Ascending aorta (tissue), 2 donors: ENCODE measurements at places on chromosomes 11 and 22. TPM values are rescaled to one million over a fixed set of nuclear protein-coding genes. Genes with fewer than 3 reads are reported as not detected.

Gene MYRF
- total RNA-seq = not detected

Gene RASSF10
- total RNA-seq = not detected

Gene DEPDC7
- not detected for total RNA-seq

Gene RAB39A
- not detected for total RNA-seq

Gene TSSK2
- total RNA-seq = not detected

Gene OR52A1
- not detected for total RNA-seq

Gene PRDX5
- 153 TPM for total RNA-seq

Gene LMNTD2
- 1.1 TPM for total RNA-seq

DNA sequence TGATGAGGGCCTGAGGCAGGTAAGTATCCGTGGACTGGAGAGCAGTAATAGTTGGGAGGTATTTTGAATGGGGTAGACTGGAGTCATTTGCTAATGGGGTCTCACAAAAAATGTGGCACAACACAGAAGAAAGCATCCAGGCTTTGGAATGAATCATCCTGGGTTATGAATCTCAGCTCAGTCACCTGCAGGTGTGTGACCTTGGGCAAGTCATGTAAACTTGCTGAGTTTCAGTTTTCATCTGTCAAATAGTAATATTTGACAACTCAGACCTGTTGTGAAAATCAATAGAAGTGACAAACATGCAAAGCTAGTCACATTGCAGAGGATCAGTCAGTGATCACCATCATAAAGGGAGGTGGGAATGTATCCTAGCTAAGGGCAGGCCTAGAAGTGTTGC, 232.0 kb upstream of the TENM4 start:
- no peak for DNase-seq

- no peak for DNase-seq
Observed at GRCh38 chr11:73386016-73386415, 9.8 kb downstream of the RELT start.

DNA sequence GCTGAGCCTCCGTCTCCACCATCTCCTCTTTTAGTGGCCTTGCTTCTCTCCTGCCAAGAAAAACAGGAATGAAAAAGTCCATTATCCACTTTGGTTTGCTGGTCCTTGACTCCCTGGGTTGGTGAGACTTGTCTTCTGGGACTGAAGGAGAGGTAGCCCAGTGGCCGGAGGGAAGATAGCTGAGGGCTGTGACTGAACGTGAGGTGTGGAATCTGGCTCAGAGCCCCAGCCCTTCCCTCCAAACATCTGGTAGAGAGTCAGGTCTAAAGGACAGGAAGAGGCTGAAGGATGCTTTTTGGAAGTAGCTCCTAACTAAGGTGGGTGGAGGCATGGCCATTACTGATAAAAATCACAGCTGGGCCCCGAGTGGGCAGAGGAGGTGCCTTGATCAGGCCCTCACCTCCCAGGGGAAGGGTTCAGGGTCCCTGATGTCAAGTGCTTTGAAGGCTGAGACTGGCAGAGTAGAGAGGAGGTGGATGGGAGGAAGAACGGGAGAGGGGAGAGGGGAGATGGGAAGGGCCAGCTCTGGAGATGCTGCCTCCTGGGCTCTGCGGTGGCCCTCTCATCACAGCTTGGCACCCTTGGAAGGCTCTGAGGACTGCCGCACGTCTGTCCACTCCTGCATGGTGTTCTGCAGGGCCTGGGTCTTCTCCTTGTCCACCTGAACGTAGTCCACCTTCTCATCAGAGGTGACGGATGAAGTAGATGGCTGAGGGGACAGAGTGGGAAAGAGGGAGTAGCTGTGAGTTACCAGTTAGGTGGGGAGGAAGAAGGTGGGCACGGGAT, 30.2 kb downstream of the USP35 start:
- DNase-seq = no peak

DNA sequence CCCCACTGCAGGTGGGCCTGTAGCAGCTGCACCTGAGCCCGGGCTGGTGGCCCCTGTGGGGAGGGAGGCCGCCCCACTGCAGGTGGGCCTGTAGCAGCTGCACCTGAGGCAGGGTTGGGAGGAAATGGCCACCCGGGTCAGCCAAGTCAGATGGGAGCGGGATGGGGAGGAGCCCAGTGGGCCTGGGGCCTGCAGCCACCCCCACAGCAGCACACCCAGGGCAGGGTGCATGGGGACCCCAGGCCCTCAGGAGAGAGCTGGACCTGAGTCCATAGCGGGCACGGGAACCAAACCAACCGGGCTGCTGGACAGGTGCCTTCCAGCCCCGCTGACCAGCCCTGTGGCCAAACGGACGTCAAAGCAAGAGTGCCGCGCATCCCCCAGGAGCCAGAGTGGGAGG, 61.7 kb downstream of the BRD1 start:
- no peak for DNase-seq

- DNase-seq = no peak
Observed at GRCh38 chr22:49075150-49075549, 752.5 kb downstream of the BRD1 start.

GRCh38 chr11:614623-615503, 887 bp downstream of the IRF7 start:
- no peak for DNase-seq

GRCh38 chr11:66133216-66133775, 63.2 kb downstream of the PACS1 start:
- DNase-seq = no peak

GRCh38 chr11:73465023-73465675, 89.0 kb downstream of the RELT start:
- DNase-seq = no peak

- DNase-seq = no peak
Observed at GRCh38 chr11:76604081-76604625, 66.4 kb downstream of the LRRC32 start.

- DNase-seq = no peak
Observed at GRCh38 chr11:111378185-111378860, 752 bp downstream of the POU2AF1 start.

DNA sequence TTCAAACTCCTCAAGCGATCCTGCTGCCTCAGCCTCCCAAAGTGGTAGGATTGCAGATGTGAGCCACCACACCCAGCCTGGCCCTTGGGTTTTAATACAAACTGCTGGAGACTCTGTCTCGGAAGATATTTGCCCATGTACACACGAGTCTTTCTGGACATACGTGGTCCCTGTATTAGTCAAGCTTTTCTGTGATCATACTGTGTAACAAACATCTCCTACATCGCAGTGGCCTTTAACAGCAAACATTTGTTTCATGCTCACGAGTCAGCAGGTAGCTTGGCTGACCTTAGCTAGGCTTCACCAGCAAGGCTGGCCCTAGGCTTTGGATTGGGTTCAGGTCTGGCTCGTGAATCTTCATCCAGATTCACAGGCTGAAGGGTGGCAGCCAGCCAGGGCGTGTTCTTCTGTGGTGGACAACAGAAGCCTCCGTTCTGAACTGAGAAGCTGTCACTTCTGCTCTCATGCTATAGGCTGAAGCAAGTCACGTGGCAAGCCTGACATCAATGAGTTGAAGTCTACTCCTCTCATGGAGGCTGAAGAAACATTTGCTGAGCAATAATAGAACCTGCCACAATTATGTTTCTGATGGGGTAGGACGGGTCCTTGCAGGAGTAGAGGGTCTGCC, 8.8 kb downstream of the KIAA1671 start:
- DNase-seq = no peak

GRCh38 chr11:15291885-15292284, 177.2 kb downstream of the INSC start:
- no peak for DNase-seq

DNA sequence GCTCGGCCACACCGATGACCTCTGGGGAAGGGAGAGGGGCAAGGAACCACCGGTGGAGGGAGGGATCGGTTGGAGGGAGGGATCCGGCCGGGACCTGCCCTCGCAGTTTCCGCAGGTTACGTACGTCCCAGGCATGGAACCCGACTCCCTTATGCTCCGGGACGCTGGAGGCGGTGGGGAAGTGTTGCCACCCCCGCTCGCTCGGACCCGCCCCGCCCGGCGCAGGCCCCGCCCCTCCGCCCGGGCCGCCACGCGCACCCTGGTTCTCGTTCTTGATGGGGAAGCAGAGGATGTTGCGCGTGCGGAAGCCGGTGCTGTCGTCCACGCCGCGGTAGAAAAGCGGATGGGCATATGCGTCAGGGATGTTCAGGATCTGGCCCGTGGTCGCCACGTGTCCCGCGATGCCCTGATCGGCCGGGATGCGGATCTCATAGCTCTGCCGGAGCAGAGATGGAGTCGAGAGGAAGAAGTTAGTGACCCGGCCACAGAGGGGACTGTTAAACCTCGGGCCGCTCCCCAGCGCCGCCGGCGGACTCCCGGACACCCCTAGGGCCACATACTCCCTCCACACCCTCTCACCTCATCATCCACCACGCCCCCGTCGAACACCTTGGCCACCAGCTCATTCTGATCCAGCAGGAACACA, 89.8 kb downstream of the PDE2A start:
- DNase-seq = peak; percentile 64

DNA sequence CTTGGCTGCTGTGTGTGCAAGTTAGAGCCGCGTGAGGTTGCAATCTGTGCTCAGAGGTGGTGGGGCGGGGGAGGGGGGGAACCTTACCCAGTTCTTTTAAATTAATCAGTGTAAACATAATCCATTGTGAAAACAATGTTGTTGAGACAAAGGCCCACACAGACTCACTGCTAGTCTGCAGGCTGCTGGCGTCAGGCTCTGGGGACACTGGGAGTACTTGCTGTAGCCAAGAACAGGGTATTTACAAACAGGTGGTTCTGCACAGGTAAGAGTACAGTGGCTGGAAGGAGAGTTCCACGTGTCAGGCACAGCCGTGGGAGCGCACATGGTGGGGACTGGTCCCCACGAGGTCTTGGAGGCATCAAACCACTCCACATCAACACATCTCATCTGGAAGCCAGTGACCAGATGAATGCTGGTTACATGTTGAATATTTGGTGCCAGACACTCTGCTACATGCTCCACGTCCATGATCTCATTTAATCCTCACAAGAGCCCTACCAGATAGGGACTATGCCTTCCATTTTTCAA, 27.4 kb downstream of the SCUBE1 start:
- no peak for DNase-seq

GRCh38 chr22:30877662-30878515, 90.7 kb downstream of the MORC2 start:
- DNase-seq = no peak

DNA sequence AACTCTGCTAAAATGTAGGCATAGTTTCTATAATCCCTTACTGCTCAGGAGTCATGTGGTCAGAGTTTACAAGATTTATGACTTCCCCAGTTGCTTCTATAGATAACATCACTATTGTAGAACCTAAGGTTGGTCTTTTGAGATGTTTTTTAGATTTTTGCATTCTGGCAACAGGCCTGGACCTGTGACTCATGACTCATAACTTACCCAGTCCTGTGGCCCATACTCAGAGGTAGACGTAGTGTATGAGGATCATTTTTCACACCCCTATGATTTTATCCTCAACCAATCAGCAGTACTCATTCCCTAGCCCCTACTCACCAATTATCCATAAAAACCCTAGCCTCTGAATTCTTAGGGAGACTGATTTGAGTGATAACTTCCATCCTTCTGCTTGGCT, 384.4 kb upstream of the DDI1 start:
- no peak for DNase-seq

- no peak for DNase-seq
Observed at GRCh38 chr11:35148163-35148837, 9.3 kb downstream of the CD44 start.
